ENCODE measurements at places on chromosomes 12 and 14. TPM values are rescaled to one million over a fixed set of nuclear protein-coding genes. Genes with fewer than 3 reads are reported as not detected.

CD163L1 gene
- not detected for total RNA-seq

GRCh38 chr12:110102255-110102654 is 21.9 kb upstream of the IFT81 start:
- H3K36me3 ChIP-seq: no peaks in the 10 kb centered on the region
- H3K27me3 ChIP-seq: peaks cover 2% of the 10 kb centered on the region
- DNase-seq: peak; percentile 71
- H3K4me1 ChIP-seq: peaks cover 8% of the 10 kb centered on the region
- no peak overlapping the region for H3K4me3 ChIP-seq
- no peak overlapping the region for H3K27ac ChIP-seq

KRT79 gene
- total RNA-seq: 1.6 TPM

C12orf54 gene
- total RNA-seq: not detected

GSC gene
- not detected for total RNA-seq

BICD1 gene
- 12.5 TPM for total RNA-seq

DNA sequence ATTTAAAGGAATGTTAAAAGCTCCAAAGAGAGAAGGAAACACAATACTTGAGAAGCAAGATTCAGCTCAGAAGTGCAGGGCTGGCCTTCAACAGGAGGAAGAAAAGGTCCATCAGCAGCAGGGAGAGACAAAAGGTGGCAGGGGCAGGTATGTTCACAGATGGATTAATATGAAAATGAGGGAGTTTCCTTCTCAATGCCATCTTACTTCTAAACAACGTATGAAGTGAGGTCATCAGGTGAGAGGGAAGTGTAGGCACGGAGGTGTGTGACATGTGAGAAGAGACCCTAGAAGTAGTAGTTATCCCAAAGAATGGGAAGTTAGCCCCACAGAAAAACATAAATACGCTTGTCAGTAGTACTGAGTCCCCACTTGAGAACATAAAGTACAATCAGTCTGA is 122.5 kb downstream of the CCER1 start:
- H3K4me1 ChIP-seq: no peaks in the 10 kb centered on the region
- no peak overlapping the region for H3K27ac ChIP-seq
- H3K4me3 ChIP-seq: no peak overlapping the region
- no peaks in the 10 kb centered on the region for H3K36me3 ChIP-seq

DNA sequence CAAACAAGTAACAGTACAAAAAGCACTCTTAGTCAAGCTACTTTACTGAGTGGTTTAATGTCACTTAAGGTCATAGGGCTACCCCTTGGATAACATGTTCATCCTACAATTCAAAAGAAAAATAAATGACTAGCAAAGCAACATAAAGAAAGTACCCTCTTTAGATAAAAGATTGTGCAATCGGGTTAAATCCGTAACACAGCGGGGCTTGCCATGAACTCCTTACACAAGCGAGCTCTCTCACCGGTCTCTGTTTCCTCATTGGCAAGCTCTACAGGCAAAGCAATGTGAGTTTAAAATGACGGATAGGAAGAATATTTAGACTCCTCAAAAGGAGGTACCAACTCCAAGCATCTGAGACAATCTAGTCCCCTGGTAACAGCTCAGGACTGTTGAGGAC is 140.6 kb downstream of the EGLN3 start:
- H3K4me1 ChIP-seq: no peaks in the 10 kb centered on the region
- DNase-seq: no peak
- H3K36me3 ChIP-seq: no peaks in the 10 kb centered on the region
- no peak overlapping the region for H3K27ac ChIP-seq
- peaks cover 7% of the 10 kb centered on the region for H3K27me3 ChIP-seq
- no peak overlapping the region for H3K4me3 ChIP-seq

OR5AU1 gene
- total RNA-seq: 0.07 TPM

GSKIP gene
- total RNA-seq: 21.8 TPM

RFX4 gene
- not detected for total RNA-seq

DNA sequence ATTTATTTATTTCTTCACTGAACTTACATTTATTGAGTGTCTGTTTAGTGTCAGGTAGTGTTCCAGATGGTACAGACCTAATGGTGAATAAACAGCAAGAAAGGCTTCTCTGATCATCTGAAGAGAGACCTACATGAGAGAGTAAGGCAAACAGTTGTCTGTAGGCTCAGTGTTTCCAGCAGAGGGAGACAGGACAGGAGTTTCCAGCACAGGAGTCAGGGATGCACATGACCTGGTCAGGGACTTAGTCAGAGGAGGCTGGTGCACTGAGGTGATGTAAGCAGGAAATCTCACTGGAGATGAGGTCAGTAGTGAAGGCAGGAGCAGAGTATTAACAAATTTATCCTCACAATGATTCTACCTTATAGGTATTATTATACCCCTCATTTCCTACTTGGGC is 233.2 kb downstream of the MDGA2 start:
- no peaks in the 10 kb centered on the region for H3K4me1 ChIP-seq
- DNase-seq: no peak
- no peaks in the 10 kb centered on the region for H3K27me3 ChIP-seq
- H3K4me3 ChIP-seq: no peak overlapping the region
- no peaks in the 10 kb centered on the region for H3K36me3 ChIP-seq
- H3K27ac ChIP-seq: no peak overlapping the region

GRCh38 chr12:91990525-91990924 is 155.1 kb downstream of the BTG1 start:
- DNase-seq: no peak
- H3K36me3 ChIP-seq: peaks cover 8% of the 10 kb centered on the region
- H3K4me3 ChIP-seq: no peak overlapping the region
- no peaks in the 10 kb centered on the region for H3K27me3 ChIP-seq

ACOT4 gene
- 1.8 TPM for total RNA-seq

C12orf50 gene
- not detected for total RNA-seq

GRCh38 chr12:120055231-120056000 is 61.1 kb downstream of the RAB35 start:
- H3K27ac ChIP-seq: no peak overlapping the region
- H3K4me1 ChIP-seq: peaks cover 21% of the 10 kb centered on the region
- H3K4me3 ChIP-seq: no peak overlapping the region

NYNRIN gene
- 0.05 TPM for total RNA-seq

ANG gene
- 0.87 TPM for total RNA-seq

GRCh38 chr12:65152596-65152995 is 16.8 kb upstream of the LEMD3 start:
- H3K27me3 ChIP-seq: peaks cover 10% of the 10 kb centered on the region
- no peak overlapping the region for H3K4me3 ChIP-seq
- no peak overlapping the region for H3K27ac ChIP-seq
- H3K36me3 ChIP-seq: no peaks in the 10 kb centered on the region
- H3K4me1 ChIP-seq: peaks cover 17% of the 10 kb centered on the region

WDR89 gene
- total RNA-seq: 30.9 TPM

DNA sequence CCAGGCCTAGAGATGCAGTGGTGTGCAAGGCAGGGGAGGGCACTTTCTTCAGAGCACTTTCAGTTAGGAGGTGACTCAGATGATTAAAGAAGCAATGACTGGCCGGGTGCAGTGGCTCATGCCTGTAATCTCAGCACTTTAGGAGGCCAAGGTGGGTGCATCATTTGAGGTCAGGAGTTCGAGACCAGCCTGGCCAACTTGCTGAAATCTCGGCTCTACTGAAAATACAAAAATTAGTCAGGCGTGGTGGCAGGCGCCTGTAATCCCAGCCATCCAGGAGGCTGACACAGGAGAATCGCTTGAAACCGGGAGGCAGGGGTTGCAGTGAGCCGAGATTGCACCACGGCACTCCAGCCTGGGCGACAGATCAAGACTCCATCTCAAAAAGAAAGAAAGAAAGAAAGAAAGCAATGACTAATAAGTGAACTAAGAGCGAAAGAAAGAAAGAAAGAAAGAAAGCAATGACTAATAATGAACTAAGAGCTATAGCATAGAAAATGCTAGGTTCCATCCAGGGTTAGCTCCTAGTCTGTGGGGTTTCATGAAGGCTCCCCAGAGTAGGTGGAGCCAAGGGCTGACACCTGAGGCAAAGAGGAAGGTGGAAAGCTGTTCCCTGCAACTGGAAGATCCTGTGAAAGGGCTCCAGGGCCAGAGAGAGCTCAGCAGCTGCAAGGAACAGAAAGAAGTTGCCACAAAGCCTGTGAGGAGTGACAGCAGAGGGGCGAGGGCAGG is 334.5 kb downstream of the CACNA1C start:
- no peaks in the 10 kb centered on the region for H3K27me3 ChIP-seq
- no peaks in the 10 kb centered on the region for H3K36me3 ChIP-seq
- peak; percentile 41 for DNase-seq
- no peak overlapping the region for H3K27ac ChIP-seq
- H3K4me3 ChIP-seq: no peak overlapping the region

- peaks cover 1% of the 10 kb centered on the region for H3K27me3 ChIP-seq
- H3K36me3 ChIP-seq: no peaks in the 10 kb centered on the region
- H3K27ac ChIP-seq: no peak overlapping the region
- no peak overlapping the region for H3K4me3 ChIP-seq
- no peak for DNase-seq
- peaks cover 19% of the 10 kb centered on the region for H3K4me1 ChIP-seq
These were observed 13.7 kb upstream of the FBXL14 start for GRCh38 chr12:1607940-1608712.
